Vagina (tissue), 2 donors: ENCODE measurements at places on chromosomes 16 and 17. TPM values are rescaled to one million over a fixed set of nuclear protein-coding genes. Genes with fewer than 3 reads are reported as not detected.

- no peaks in the 10 kb centered on the region for H3K27me3 ChIP-seq
- H3K4me1 ChIP-seq, result peaks cover 84% of the 10 kb centered on the region
- no peak overlapping the region for H3K4me3 ChIP-seq
- peak overlapping the region; percentile 26 for H3K27ac ChIP-seq
- no peaks in the 10 kb centered on the region for H3K36me3 ChIP-seq
Measured at GRCh38 chr16:87484487-87485331, 8.1 kb downstream of the ZCCHC14 start.

DNA sequence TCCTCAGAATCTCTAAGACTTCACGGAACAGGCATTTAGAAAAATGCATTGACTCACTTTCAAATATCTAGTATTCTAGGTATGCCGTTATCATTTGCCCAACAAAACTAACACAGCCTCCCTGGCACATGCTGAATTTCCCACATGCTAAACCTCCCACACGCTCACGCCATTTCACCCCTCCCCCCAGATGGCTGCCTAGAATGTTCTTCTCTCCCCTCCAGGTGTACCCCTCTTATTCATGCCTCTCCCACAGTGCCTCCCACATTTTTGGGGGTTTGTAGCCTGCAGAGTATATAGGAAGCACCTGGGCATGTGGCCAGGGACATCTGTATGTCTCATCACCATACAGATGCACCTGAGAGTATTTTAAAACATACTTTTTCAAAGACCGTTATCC, 38.2 kb upstream of the ICAM2 start:
- H3K36me3 ChIP-seq, result peaks cover 58% of the 10 kb centered on the region
- no peak overlapping the region for H3K27ac ChIP-seq
- peaks cover 3% of the 10 kb centered on the region for H3K4me1 ChIP-seq
- no peak for DNase-seq
- no peak overlapping the region for H3K4me3 ChIP-seq
- no peaks in the 10 kb centered on the region for H3K27me3 ChIP-seq

Gene KRTAP2-2
- not detected for total RNA-seq

DNA sequence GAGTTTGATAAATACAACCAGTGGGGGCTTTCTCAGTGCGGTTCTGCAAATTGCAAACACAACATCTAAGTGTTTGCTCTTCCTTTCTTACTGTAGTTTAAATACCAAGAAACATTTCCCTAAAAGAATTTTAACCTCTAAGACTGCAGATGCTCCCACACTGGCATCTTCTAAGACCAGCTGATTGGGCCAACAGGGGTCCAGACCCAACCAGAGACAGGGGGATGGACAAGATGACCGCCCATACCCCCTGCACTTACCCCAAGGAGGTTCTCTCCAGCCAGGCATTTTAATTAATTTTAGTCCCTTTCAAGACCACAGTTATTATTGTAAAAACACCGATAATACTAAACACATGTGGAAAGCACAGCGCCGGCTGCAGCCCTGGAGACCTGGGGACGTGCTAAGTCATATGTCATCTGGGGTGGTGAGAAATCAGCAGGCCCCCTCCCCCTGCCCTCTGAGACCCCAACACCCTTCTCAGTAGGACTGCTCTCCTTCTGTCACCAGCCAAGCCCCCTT, 242.3 kb downstream of the SOX9 start:
- no peaks in the 10 kb centered on the region for H3K4me1 ChIP-seq
- H3K36me3 ChIP-seq, result no peaks in the 10 kb centered on the region
- DNase-seq, result no peak
- H3K4me3 ChIP-seq, result no peak overlapping the region

Gene KRT15
- total RNA-seq, result 931 TPM

DNA sequence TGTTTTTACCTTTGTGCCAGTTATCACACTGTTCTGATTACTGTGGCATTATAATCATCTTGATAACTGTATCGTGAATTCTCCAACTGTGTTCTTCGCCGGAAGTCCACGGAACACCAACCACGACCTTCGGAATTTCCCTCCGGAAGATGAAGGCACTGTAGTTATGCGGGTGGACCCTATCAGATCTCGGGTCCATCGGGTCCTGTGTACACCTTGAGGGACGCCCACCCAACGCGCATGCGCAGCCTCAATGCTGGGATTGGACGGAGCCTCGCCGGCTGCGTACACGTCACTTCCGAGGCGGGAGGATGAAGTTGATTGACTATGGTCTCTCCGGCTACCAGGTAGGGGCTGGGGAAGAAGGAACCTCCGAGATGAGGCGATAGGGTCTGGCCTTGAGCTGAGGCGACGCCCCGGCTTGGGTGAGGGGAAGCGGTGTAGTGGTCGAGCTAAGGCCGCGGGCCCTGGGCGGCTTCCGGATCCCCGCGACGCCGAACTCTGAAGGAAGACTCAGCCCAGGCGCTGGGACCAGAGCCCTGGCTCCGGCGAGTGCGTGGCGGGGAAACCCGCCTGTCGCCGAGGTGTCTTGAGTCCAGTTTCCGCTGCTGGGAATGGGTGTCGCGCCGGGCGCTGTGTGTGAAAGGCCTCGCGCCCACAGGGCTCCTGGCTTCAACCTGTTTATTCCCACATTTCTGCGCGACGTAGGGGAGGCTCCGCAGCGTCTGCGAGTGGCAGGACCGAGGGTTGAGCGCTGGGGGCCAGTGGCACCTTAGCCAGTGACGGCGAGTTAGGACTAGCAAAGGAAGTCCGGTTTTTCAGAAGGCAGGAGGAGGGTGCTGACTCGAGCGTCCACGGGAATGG, at the start of gene DHRS7B:
TSS of gene DHRS7B (plus strand) at position 320 of the 864 bp plus-strand sequence. CDS start at position 328, 8 bp downstream.
- peaks cover 17% of the 10 kb centered on the region for H3K4me1 ChIP-seq
- peak within 1 kb of the TSS; percentile 93 for H3K27ac ChIP-seq
- DNase-seq, result peak; percentile 96
- no peaks in the 10 kb centered on the region for H3K36me3 ChIP-seq

GRCh38 chr17:21177854-21178600, 35.9 kb downstream of the TMEM11 start:
- H3K4me3 ChIP-seq, result no peak overlapping the region
- H3K4me1 ChIP-seq, result no peaks in the 10 kb centered on the region
- no peaks in the 10 kb centered on the region for H3K27me3 ChIP-seq
- H3K27ac ChIP-seq, result no peak overlapping the region

- no peaks in the 10 kb centered on the region for H3K36me3 ChIP-seq
- H3K4me1 ChIP-seq, result peaks cover 59% of the 10 kb centered on the region
- no peaks in the 10 kb centered on the region for H3K27me3 ChIP-seq
- H3K4me3 ChIP-seq, result peak overlapping the region; percentile 91
- H3K27ac ChIP-seq, result peak overlapping the region; percentile 95
Measured at GRCh38 chr17:38870259-38871165, 654 bp downstream of the LASP1 start.

DNA sequence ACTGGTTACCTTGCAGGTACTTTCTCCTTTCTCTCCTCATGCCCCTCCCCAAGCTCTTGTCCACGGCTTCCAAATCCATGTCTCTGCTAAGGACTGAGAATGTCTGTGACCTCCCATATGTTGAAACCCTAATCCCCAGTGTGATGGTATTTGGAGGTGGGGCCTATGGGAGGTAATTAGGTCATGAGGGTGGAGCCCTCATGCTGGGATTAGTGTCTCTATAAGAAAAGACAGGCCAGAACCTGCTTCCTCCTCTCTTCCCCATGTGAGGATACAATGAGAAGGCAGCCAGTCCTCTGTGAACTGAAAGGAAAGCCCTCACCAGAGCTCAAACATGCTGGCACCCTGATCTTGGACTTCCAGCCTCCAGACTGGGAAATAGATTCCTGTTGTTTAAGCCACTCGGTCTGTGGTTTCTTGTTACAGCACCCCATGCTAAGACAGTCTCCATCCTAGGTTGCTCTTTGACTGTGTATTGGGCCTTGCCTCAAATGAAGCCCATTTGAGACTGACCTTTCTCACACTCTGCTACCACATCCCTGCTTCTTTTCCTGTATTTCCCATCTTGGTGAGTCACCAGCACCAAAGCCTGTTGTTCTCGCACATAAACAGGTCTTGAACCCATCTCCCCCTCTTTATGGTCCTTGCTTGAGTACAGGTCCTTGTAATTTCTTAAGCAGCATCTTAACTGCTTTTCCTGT, 135.0 kb downstream of the CDK5R1 start:
- H3K4me3 ChIP-seq, result no peak overlapping the region
- no peaks in the 10 kb centered on the region for H3K4me1 ChIP-seq
- no peak for DNase-seq
- no peaks in the 10 kb centered on the region for H3K27me3 ChIP-seq
- H3K27ac ChIP-seq, result no peak overlapping the region
- no peaks in the 10 kb centered on the region for H3K36me3 ChIP-seq

- no peak for DNase-seq
- no peaks in the 10 kb centered on the region for H3K4me1 ChIP-seq
- no peak overlapping the region for H3K4me3 ChIP-seq
- H3K36me3 ChIP-seq, result no peaks in the 10 kb centered on the region
- H3K27ac ChIP-seq, result no peak overlapping the region
- H3K27me3 ChIP-seq, result no peaks in the 10 kb centered on the region
Measured at GRCh38 chr17:11924076-11924475, 73.2 kb downstream of the ZNF18 start.

DNA sequence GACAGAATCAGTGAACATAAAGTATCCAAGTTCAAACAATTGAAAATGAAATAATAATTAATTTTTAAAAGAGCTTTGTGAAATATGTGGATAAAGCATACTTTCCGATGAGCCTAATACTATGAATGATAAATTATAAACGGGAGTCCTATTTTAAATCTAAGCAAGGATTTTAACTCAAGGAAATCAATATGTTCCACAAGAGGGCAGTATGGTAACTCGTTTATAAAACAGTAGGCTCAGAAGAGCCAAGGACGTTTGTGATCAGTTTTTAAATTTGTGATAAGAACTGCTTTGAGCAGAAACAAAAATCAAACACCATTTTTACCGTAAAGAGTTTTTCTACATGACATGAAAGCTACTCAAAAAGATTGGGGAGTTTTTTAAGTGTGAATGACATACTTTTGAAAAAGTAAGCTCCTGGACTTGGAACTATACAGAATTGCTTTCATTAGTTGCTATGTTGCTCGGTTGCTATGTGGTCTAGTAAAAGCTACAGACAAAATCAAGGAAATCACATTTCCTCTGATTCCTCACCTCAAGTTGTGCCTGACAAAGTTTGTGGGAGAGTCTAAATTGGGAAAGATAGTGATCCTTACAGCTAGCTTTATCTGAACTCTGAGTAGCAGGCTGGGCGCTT, 11.8 kb upstream of the TEKT1 start:
- H3K4me3 ChIP-seq, result no peak overlapping the region
- no peaks in the 10 kb centered on the region for H3K36me3 ChIP-seq
- H3K27me3 ChIP-seq, result no peaks in the 10 kb centered on the region
- H3K27ac ChIP-seq, result no peak overlapping the region
- H3K4me1 ChIP-seq, result no peaks in the 10 kb centered on the region

Gene TMEM92
- total RNA-seq, result 0.74 TPM

DNA sequence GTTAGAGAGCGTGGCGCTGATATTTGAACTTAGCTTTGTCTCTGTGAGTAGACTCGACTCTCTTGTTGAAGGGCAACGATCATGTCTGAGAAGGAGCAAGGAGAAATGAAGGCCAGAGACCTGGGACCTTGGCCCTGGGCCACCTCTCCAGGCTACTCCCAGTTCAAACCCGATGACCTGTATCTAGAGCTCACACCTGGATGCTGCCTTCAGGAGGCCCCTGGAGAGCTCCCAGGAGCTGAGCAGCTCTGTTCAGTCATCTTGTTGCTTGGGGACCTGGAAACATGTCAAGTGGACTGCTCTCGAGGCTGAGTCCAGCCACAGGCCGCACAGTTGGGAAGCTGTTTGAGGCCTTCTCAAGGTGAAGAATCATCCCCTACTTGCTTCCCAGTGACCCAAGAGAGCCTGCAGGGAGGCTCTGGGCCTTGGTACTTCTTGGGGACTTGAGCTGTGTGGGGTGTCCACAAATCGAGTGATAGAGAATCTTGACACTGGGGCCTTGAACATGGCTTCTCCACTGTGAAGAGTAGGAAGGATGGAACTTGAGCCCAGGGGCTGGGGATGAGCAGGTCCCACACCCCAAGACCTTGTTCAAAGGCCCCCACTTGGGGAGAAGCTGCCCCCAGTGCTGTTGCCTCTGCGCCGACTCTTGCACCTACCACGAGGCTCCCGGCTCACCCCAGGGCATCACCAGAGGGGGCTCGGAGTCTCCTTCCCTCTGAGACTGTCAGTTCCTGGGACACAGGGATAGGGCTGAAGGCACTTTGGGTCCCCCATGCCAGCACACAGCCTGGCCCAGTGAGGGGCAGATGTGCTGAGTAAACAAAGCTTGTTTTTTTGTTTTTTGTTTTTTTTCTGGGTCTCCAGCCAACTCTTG, 112.1 kb downstream of the IRX5 start:
- H3K27me3 ChIP-seq, result no peaks in the 10 kb centered on the region
- H3K4me3 ChIP-seq, result no peak overlapping the region
- DNase-seq, result peak; percentile 77
- no peak overlapping the region for H3K27ac ChIP-seq
- no peaks in the 10 kb centered on the region for H3K36me3 ChIP-seq
- H3K4me1 ChIP-seq, result no peaks in the 10 kb centered on the region

Gene CD300E
- 0.98 TPM for total RNA-seq

DNA sequence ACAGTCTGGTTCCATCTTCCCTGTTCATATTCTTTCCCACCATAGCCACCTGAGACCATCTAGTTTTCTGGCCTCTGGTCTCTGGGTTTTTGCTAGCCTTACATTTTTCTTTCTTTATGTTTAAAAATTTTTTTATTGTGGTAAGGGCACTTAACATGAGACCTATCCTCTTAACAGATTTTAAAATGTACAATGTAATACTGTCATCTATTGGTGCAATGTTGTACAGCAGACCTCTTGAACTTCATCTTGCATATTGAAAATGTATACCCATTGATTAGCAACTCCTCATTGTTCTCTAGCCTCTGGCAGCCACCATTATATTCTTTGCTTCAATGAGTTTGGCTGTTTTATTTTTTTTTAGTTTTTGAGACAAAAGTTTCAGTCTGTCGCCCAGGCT, 39.2 kb downstream of the ITGAM start:
- no peaks in the 10 kb centered on the region for H3K36me3 ChIP-seq
- H3K27me3 ChIP-seq, result no peaks in the 10 kb centered on the region
- no peak for DNase-seq

Gene ZNF469
- total RNA-seq, result 2.2 TPM

Gene ASGR1
- total RNA-seq, result 2.5 TPM

DNA sequence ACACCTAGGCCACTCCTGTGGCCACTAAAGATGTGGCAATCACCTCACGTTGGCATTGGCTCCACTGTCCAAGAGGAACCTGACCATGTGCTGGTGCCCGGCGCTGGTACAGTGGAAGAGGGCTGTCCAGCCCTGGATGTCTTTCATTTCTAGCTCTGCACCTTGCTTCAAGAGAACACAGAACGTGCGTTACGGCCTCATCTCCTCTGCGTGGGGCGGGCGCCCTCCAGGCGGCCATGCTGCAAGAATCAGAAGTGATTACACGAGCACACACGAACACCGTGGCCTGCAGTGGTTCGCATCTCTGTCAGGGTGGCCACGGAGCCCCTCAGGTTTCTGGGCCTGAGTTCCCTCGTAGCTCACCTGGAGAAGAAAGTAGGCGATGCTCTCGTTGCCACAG, 7.5 kb downstream of the ANKS3 start:
- no peaks in the 10 kb centered on the region for H3K36me3 ChIP-seq
- no peak overlapping the region for H3K4me3 ChIP-seq
- H3K27ac ChIP-seq, result no peak overlapping the region
- H3K4me1 ChIP-seq, result no peaks in the 10 kb centered on the region
- no peaks in the 10 kb centered on the region for H3K27me3 ChIP-seq
- DNase-seq, result no peak

Gene TNP2
- not detected for total RNA-seq

- H3K27ac ChIP-seq, result no peak overlapping the region
- no peak for DNase-seq
- peaks cover 42% of the 10 kb centered on the region for H3K4me1 ChIP-seq
- H3K4me3 ChIP-seq, result no peak overlapping the region
- no peaks in the 10 kb centered on the region for H3K27me3 ChIP-seq
Measured at GRCh38 chr16:15973421-15973820, 24.0 kb downstream of the ABCC1 start.

- H3K4me1 ChIP-seq, result peaks cover 30% of the 10 kb centered on the region
- DNase-seq, result no peak
- H3K27me3 ChIP-seq, result no peaks in the 10 kb centered on the region
- peak overlapping the region; percentile 18 for H3K27ac ChIP-seq
- no peak overlapping the region for H3K4me3 ChIP-seq
- H3K36me3 ChIP-seq, result no peaks in the 10 kb centered on the region
Measured at GRCh38 chr17:81821147-81821546, 11.9 kb downstream of the MCRIP1 start.
